Mucosa of descending colon (tissue), 3 donors: ENCODE measurements at places on chromosomes 16 and 17. TPM values are rescaled to one million over a fixed set of nuclear protein-coding genes. Genes with fewer than 3 reads are reported as not detected.

DNA sequence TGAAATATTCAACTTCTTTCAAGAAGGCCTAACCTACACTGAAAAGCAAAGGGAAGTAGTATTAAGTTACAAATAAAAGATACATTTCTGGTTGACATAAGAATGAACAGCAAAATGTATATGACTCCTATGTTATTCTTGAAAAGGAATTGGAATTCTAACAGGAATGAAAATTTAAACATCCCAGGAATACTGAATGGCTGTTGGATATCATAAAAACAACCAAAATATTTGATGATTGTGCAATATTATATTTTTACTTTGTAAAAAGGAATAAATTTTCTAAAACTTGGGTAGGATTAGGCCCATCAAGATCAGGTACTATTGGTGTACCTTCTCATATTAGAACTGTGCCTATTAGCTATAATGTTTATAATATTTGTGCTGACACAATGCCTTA is 50.0 kb downstream of the CYB5B start:
- no peak for DNase-seq

DNA sequence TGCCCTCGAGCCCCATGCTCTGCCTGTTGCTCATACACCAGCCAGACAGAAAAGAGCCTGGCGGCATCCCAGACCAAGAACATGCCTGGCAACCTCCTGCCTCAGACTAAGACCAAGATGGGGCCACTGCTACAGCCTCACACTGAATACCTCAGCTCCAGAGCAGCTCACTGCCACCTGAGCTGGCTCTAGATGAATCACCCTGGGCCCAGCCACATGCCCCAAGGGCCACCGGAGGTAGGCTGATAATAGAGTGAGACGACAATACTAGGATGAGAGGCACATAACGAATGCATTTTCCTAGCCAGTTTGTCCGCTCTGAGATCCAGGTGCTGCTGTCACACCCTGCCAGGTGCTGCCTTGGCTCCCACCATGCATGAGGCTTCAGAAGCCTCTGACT is 13.0 kb downstream of the PIP4K2B start:
- no peak for DNase-seq

- DNase-seq, result no peak
Measured at GRCh38 chr17:27343977-27344607, 50.2 kb downstream of the WSB1 start.

DNA sequence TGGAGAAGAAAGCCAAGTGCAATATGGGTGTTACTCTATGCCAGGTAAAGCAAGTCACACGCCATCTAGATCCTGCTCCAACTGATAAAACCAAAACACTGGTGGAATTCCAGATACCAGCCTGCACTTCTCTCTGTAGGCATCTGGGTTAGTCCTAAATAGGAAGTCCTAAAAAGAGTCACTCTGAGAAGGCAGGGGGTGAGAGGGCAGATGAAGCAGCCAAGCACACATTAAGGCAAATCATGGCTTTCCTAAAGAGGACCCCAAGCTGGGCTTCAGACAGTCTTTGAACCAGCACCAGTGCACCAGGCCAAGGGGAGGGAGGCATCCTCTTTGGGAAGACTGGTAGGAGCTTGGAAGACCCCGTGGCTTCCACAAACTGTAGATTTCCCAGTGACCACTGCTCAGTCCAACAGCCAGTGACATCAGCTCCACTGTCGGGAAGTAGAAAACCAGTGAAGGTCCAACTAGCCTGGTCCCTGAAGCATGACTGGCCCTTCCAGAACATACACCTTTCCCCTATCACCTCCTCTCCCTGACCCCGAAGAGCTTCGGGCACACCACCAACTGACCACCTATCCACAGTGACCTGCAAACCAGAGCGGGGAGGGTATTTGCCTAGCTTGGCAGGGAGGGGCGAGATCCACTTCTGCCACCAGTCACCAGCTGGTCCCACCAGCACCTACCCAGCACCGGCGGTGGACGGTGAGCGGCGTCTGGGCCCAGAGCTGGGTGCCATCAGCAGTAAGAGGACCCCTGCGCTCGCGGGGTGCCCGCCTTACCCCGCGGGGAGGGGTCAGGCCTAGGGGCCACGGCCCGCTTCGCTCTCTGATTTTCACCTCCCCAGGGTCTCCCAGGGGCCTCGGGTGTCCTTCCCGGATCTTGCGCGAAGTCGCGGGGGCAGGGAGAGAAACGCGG is 1.0 kb downstream of the LITAF start:
- peak; percentile 78 for DNase-seq

GRCh38 chr17:71260366-71260940 is 860.4 kb upstream of the SOX9 start:
- no peak for DNase-seq

GRCh38 chr17:78484271-78485246 is 92.6 kb downstream of the DNAH17 start:
- peak; percentile 60 for DNase-seq

- no peak for DNase-seq
Measured at GRCh38 chr17:27199948-27200347, 94.0 kb upstream of the WSB1 start.

GRCh38 chr16:19666477-19666876 is 51.5 kb downstream of the KNOP1 start:
- no peak for DNase-seq

DNA sequence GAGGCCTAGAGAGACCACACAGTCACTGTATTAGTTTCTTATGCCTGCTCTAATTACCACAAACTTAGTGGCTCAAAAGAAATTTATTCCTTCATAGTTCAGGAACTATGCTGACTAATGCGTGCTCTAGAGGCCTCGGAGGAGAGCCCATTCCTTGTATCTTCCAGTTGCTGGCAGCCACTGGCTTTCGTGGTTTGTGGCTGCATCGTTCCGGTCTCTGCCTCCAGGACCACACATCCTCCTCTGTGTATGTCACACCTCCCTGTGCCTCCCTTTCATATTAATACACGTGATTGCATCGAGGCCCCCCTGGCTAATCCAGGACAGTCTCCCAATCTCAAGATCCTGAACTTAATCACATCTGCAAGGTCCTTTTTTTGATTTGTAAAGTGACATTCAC is 16.9 kb upstream of the MYLK3 start:
- no peak for DNase-seq

DNA sequence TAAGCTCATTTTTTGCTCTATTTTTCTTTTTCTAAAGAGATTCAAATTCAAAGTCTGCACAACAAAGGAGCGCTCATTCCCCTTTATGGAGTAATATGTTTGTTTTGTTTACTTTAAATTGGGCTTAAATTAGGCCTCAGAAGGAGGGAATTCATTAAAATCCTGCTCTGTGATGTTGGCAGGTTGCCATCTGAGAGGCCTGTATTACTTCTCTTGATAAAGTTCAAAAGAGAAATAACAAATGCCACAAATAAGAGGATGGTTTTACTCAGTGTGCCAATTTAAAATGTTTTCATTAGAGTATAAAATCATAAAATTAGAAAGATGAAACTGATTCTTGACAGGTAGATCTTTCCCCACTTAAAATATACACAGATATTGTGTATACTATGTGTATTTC is 54.5 kb upstream of the HLF start:
- no peak for DNase-seq

DNA sequence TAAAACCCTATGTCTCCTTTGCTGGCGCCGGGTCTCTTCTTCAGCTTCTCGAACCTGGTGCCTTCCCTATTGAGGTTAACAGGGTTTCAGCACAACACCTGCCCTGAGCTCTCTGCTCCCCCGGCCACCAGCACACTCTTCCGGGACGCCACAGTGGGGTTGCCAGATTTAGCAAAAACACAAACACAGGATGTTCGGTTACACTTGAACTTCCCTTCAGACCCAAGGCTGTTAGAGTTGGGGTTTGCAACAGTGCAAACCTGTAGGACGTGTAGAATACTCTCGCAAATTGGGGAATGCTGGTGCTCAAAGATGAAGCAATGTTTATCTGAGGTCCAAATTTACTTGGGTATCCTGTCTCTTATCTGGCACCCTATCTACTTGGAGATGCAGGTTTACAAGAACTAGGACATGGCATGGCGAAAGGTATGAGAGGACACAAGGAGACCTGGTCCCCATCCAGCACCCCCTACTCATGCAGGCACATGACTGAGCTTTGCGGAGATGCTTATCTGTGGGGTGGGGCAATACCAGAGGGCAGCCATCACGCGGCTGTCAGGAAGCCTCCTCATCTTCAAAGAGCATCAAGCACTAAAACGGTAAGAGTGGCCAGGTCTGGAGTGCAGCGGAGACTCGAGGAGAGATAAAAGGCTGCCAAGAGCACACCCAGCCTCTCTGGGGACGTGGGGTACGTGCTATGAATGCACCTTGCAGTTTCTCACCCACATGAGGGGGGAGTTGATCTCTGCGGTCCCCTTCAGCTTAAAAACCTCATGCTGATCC is 52.8 kb downstream of the SDK2 start:
- DNase-seq, result peak; percentile 24

GRCh38 chr16:1914988-1915387 is 3.2 kb downstream of the HS3ST6 start:
- no peak for DNase-seq

Gene NATD1
- total RNA-seq, result 11.1 TPM

Gene MYH8
- not detected for total RNA-seq

Gene ODAD4
- total RNA-seq, result 2.1 TPM

Gene SLC16A13
- total RNA-seq, result 3.8 TPM

Gene BEAN1
- total RNA-seq, result not detected

Gene FBXL19
- 17.6 TPM for total RNA-seq

Gene CTF1
- 7.6 TPM for total RNA-seq

Gene SLC52A1
- 3.6 TPM for total RNA-seq

Gene TRPV2
- total RNA-seq, result 4.8 TPM

Gene SMPD3
- 31.8 TPM for total RNA-seq

Gene VWA3A
- 0.44 TPM for total RNA-seq
